ENCODE measurements at places on chromosomes 12 and 14.

- no peak for DNase-seq
Measured at GRCh38 chr12:23096321-23096720, 471.4 kb downstream of the ETNK1 start.

- DNase-seq: peak; percentile 33
Measured at GRCh38 chr12:124227951-124228711, 66.8 kb upstream of the RFLNA start.

- DNase-seq: no peak
Measured at GRCh38 chr12:124853781-124854636, 9.7 kb downstream of the SCARB1 start.

GRCh38 chr12:32155041-32155440 is 48.4 kb downstream of the BICD1 start:
- no peak for DNase-seq

GRCh38 chr12:70260646-70261045 is 17.4 kb downstream of the CNOT2 start:
- DNase-seq: no peak

GRCh38 chr12:30692470-30692869 is 3.2 kb downstream of the IPO8 start:
- no peak for DNase-seq

- no peak for DNase-seq
Measured at GRCh38 chr14:50717811-50718210, 49.7 kb upstream of the SAV1 start.

GRCh38 chr12:58455136-58455535 is 465.2 kb downstream of the LRIG3 start:
- no peak for DNase-seq

- DNase-seq: no peak
Measured at GRCh38 chr12:75721796-75722195, 210.4 kb upstream of the KRR1 start.

- DNase-seq: no peak
Measured at GRCh38 chr12:56591961-56592360, 38.2 kb downstream of the BAZ2A start.

- no peak for DNase-seq
Measured at GRCh38 chr12:87828382-87828973, 200.7 kb downstream of the C12orf50 start.

DNA sequence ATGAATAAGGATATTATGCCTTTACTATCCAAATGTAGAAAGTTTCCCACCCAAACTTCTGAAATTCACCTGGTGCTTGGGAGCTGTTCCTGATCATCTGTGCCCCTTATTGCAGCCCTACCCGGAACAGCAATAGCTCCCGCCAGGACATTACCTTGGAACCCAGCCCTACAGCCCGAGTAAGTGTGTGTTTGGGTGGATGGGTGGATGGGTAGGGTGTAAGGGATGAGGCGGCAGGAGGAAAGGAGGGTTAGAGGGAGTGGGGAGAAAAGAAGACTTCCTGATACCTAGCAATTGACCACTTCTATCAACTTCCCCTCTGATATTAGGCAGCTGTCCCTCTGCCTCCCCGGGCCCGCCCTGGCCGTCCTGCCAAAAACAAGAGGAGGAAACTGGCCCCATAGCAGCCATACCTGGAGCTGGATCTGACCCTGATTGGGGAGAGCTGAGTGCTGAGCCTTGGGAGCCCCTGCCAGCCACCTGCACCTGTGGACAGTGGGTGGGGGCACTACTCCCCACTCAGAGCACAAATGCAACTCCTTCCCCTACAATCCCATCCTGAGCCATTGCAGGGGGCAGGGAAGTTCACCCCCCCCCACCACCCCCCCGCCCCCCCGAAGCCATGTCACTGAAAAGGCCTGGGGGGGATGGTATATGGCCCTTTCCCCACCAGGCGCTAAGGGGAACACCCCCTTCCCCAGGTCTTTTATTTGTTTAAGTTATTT is 6.4 kb downstream of the MBD6 start:
- no peak for DNase-seq

GRCh38 chr12:12999959-13000615 is at the start of gene HEBP1:
HEBP1 (minus strand) TSS chr12:13000265; CDS start chr12:13000114, 151 bp downstream.
- DNase-seq: peak; percentile 99

- no peak for DNase-seq
Measured at GRCh38 chr12:121849665-121850064, 9.0 kb downstream of the HPD start.

DNA sequence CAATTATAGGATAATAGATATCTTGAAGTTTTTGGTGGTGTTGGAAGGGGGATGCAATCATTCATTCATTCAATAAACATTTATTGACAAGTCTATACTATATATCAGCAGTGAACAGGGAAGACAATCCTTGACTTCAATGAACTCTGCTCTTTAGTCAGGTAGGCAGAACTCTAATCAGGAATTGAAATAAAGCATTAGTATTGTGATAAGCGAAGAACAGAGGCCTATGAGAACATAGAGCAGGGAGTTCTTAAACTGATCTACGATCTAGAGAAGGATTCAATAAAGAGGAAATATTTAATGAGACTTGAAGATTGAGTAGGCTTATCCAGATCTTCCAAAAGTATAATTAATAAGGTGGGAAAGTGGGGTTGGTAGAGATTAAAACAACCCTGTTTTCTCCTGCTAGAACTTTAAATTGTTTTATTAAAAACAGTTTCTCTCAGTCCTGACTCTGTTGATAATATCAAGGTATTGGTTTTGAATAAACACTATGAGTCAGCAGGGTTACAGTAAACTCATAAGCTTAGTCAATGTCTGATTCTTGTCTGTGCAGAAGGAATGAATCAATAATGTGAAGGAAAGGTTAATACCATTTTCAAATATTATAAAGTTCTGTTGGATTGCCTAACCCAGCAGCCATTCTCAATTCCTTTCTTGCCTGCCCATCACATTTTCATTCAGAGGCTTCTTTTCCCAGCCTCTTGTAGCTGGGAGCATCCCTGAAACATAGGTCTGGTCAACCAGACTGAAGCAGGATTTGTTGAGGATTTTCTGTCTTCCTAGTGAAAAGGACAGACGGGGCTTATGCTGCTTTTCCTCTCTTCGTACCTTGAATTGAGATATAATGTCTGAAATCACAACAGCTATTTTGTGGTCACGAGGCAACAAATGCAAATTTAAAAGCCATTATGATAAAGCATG is 38.9 kb upstream of the KTN1 start:
- no peak for DNase-seq

GRCh38 chr12:111488271-111488670 is 82.5 kb downstream of the SH2B3 start:
- no peak for DNase-seq

All from stimulated activated CD8-positive, alpha-beta memory T cell treated with anti-CD3 and anti-CD28 coated beads, Interleukin-4, amount 100 ng/mL, for 48 hours (primary cell).